ENCODE measurements at places on chromosomes 1 and 21.

- no peak for DNase-seq
Observed at GRCh38 chr21:15495965-15496364, 233.8 kb upstream of the USP25 start.

DNA sequence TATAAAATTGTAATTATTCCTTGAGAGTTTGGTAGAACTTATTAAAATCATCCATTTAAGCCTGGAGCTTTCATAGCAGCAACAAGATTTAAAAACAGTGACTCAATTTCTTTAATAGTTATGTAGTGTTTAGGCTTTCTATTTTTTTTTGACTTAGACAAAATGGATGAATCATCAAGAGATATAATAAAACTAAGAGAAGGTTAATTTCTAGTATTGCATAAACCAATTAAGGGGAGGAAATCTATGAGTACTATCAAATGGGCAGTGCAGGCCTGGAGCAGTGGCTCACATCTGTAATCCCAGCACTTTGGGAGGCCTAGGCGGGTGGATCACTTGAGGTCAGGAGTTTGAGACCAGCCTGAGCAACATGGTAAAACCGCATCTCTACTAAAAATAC is 416.3 kb upstream of the USP24 start:
- DNase-seq = no peak

GRCh38 chr1:221926441-221926840 is 184.6 kb upstream of the DUSP10 start:
- no peak for DNase-seq

DNA sequence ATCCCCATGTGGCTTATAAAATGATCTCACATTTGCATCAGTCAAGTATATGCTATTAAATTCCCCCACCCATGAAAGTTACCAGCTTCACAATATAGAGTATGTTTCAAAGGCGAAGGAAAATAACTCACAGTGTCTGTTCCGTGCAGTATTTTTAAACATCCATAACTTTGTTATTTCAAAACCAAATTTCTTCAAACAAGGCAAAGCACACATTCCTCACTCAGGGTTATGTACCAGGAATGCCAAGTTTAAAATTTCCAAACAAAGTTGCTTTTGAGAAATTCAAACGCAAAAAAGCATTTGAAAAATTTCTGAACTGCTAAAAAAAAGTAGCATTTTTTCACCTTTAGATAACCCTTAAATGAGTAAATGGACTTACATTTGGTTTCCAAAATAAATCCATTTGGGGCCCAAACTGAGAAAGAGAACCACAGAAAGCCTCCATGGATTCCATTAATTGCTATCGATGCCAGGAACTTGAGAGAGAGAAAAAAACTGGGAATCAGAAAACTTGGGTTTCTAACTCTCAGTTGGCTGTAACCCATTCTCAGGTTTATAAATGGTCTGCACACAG is 149.5 kb downstream of the SLC30A10 start:
- DNase-seq = no peak

- DNase-seq = no peak
Observed at GRCh38 chr1:43152866-43153265, 19.2 kb downstream of the EBNA1BP2 start.
